ENCODE measurements at places on chromosomes 2 and 18. TPM values are rescaled to one million over a fixed set of nuclear protein-coding genes. Genes with fewer than 3 reads are reported as not detected.

The TMEM37 gene
- total RNA-seq = 173 TPM

The REG1B gene
- total RNA-seq = not detected

The GREB1 gene
- 1.4 TPM for total RNA-seq

GRCh38 chr2:44768438-44769236, 172.9 kb upstream of the SIX3 start:
- DNase-seq = no peak

DNA sequence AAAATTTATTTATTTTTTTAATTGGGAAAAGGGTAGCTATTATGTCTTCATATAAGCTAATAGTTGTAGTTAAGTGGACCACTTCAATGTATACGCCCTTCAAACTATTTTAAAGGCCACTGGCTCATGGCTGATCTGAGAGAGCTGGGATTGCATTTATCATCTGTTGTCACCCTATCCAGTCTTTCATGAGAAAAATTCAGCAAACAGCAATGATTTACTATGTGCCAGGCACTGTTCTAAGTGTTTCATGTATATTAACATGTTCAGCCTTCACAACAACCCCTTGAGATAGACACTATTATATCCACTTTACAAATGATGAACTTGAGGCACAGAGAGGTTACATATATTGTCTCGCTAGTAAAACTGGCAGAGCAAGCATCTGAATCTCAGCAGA, 66.1 kb upstream of the ZNF397 start:
- no peak for DNase-seq

The UCN gene
- total RNA-seq = 0.92 TPM

DNA sequence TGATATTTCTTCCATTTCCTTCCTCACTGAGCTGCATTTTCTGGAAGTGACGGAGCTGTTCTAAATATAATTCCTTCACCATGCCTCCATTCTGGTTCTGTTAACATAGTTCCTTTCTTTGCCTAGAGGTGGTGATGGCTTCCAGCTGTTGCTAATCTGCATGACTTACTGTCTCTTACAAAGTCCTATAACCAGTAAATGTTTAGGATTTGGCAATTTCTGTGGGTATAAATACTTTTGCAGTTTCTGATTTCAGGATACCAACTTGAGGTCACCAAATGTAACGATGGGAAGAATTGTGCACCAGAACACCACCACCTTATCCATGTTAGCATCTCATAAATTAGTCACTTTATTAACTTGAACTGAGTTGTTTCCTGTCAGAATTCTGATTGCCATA, 101.7 kb upstream of the FN1 start:
- no peak for DNase-seq

The RAX gene
- total RNA-seq = not detected

- no peak for DNase-seq
Measured at GRCh38 chr2:50885948-50886347, 146.0 kb downstream of the NRXN1 start.

The PIK3C3 gene
- total RNA-seq = 57.1 TPM

GRCh38 chr2:11798701-11799435, 52.4 kb downstream of the LPIN1 start:
- no peak for DNase-seq

DNA sequence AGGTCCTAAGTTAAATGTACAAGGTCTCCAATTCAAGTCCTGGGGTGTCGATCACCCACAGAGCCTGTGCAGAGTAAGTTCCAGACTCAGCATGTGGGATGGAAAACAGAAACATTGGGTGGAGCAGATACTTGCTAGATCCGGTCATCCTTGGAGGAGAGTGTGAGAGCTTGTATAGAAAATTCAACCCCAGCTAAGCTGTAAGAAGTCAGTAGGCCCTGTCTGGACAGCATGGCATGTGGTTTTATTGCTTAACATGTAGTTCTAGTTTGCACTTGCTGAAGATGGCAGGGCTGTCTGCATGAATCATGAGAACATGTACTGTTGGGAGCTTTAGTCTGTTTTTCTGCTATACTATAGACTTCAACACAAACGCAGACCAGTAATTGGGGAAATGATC, 189.6 kb upstream of the RMP24 start:
- no peak for DNase-seq

- no peak for DNase-seq
Measured at GRCh38 chr2:195805283-195805976, 148.4 kb downstream of the SLC39A10 start.

The MGAT4A gene
- total RNA-seq = 158 TPM

GRCh38 chr2:18412980-18413675, 147.3 kb downstream of the RDH14 start:
- DNase-seq = no peak

GRCh38 chr2:72940786-72941185, 23.5 kb downstream of the EMX1 start:
- DNase-seq = no peak

The IL1F10 gene
- not detected for total RNA-seq

Measured in mucosa of descending colon (tissue), 3 donors.